ENCODE measurements at places on chromosomes 3 and 15.

- DNase-seq, result no peak
Measured at GRCh38 chr3:111803123-111803593, 55.9 kb upstream of the PHLDB2 start.

DNA sequence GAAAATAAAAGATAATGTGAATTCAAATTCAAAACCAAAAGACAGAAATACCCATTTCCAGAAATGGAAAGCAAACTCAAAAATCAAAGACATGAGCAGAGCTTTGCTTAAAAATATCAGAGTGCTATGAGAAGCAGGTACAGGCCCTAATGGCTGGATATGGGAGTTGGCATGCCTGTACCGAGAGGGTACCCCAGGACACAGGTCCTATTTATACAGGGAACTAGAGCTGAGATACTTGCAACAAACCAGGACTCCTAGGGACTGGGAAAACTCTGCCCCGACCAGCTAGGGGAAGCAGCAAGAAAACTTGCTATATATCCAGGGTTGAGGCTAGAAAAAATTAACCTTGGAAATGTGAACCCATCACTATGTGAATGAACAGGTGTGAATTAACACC lies 36.0 kb upstream of the SYNPR start:
- no peak for DNase-seq

DNA sequence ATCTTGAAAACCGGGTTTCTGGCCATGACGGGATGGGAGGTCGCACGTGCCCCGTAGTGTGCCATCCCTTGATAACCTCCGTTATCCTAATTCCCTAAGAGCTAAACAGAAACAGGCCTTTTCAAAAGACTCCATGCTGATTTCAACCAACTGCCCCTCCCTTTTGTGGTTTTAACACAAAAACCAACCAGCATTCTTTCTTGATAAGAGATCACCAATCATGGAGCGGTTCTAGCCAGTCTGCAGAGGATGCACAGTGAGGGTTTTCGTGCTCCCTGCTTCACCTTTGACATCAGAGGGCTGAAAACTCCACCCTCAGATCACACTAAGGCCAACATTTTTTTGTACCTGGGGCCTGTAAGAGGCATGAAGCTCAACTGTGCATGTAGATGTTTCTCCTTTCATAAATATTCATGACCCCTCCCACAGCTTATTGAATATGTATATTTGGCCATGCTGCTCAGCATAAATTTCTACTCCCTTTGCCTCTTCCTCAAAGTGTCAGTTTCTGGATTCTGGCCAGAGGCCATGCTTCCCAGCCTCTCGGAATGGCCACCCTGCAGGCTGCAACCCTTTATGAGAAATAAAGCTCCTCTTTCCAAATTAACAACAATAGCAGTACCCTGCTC lies 41.3 kb downstream of the FAM3D start:
- no peak for DNase-seq

DNA sequence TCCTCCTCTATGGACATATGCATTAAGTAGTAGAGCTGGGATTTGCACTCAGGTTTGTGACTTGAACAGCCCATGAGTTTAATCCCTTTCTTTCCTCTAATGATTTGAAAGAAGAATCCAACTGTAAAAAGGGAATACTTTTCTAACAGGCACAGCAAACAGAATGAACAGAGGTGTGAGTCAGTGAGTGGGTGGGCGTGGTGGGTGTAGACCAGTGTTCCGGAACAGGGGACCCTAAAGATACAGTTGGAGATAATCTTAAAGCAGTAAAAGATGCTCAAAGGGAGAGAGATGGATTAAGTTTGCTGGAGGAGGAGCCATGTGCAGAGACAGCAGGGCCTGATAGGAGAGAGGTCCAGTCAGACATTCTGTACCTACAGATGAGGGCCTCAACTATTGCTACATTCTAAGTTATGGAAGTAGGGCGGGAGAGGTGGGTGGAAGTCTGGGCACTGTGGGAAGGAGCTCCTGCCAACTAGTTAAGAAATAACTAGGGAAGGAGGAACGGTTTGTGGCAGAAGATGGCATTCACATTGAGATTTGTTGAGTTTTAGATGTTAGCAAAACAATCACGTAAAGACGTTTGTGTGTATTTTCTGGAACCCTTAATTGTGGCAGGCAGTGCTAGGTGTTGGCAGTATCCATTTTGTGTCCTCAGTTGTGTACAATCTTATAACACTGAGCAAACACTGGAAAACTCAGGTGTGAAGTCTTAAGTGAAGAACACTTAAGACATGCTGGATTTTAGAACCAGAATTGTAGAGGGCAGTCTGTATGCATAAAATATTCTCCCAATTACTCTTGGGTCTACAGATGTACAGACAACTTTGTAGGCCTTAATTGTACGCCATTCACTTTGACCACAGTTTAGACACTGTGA lies 511.0 kb downstream of the GRM7 start:
- DNase-seq, result no peak

GRCh38 chr15:25545017-25545416 lies 106.2 kb upstream of the UBE3A start:
- DNase-seq, result no peak

- DNase-seq, result no peak
Measured at GRCh38 chr3:76044601-76045600, 259.6 kb upstream of the ZNF717 start.

DNA sequence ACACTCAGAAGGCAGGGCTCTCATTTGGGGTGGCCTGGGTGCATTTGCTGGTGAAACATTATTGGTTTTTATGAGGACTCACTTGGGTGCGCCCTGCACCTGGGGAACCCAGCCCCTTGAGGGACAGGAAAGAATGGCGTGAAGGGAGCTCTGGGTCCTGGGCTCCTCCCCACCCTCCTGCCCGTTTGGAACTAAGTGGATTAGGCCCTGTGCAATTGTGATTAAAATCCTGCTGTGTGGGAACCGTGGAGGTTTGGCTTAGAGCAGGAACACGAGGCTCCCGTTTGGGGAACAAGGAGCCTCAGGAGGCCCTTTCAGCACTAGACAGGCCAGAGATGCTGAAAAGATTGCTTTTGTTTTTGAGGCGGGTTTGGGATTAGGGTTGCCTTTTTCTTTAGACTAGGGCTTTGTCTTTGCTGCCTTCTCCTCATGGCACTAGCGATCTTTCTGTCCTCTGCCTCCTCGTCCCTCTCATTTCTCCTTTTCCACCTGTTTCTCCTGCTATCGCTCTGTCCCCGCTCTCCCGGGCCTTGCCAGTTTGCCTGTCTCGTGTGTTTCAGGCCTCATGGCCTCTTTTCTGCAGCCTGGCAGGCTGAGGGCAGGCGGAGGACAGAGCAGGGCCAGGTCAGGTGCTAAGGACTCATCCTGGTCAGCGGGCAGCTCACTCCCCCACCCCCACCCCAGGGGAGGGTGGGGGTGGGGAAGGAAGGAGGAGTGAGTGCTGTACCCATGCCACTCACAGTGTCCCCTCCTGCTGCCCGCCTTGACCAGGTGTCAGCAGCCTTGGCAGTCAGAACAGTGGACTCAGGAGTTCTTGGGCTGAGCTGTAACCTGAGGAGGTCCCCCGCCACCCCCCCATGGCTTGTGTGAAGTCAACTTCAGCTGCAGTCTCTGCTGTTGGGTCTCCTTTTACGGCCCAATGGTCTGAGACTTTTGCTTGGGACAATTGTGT lies 8.6 kb downstream of the MAPKAPK3 start:
- DNase-seq, result no peak

DNA sequence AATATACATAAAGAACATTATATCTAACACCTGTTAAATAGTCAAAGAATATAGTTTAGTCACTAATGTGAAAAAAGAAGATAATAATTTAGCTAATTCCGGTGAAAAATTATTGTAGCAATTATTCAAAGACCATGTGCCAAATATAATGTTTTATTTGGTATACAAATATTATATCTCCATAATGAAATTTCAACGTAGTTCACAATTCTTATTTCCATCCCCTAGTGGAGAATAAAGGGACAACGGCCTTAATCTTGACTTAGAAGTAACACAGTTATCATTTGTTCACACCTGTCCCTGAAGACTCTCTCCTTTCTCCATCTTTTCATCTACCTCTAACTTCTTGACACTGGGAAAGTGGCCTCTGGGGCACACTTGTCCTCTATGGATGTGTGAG lies 213.4 kb downstream of the ERC2 start:
- no peak for DNase-seq
